Fibroblast of upper back skin (primary cell): ENCODE measurements at places on chromosomes 1 and 21.
A peak's percentile ranks its signal among the peaks of the same experiment; 100 is the strongest.

GRCh38 chr1:108699375-108700332, 7.5 kb downstream of the PRPF38B start:
- no peak for DNase-seq

DNA sequence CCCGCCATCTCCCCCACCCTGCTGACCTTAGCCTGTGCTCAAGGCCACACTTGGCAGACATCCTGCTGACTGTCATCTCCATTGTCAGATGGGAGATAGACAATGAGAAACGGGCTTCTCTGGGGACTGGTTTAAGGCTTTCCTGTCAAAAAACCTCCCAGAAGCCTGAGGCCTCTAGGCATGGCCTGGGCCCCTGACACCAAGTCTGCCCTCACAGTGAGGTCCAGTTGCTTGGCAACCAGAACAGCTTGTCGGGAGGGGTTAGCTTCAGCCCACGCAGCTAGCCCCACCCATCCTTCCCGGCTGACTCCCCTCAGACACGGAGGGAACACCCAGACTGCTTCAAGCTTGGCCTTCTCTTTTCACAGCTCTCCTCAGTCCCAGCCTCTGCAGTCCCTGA, 11.0 kb downstream of the PLEKHA6 start:
- peak; percentile 44 for DNase-seq

DNA sequence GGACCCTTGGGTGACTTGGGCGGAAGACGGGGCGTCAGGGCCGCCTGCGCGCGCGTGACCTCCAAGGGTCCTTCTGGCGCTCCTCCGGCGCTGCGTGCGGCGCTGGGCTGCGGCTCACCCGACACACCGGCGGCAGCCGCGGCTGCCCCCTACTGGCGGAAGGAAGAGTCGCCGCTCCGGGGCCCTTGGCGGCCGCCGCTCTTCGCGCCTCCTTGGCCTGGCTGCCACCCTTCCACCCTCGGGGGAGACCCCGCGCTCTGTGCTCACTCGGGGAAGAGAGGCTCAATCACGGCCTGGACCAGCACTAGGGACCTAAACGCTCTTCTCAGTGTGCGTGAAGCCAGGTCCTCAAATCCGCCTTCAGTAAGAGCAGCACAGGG, 89.7 kb downstream of the DMRTA2 start:
- DNase-seq: peak; percentile 25

GRCh38 chr1:246479061-246479460, 28.0 kb downstream of the SMYD3 start:
- DNase-seq: no peak

- DNase-seq: no peak
These were observed 122.8 kb upstream of the RAB4A start for GRCh38 chr1:229148041-229148671.

GRCh38 chr1:244035358-244035757, 15.7 kb upstream of the ZBTB18 start:
- no peak for DNase-seq

DNA sequence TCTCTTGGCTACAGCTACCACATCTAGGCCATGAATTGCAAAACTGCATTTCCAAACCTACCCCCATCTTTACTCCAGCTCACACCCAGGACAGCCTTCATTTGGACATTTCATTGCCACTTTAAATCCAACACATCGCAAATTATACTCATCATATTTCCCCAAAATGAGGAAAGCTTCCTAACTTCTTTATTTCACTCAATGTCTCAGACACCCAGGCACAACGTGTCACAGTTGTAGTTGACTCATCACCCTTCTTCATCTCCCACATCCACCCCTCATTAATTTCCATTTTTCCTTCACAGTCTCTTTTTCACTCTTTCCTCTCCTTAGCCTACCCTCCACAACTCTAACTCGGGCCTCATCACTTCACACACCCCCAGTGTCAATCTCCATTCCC, 6.7 kb downstream of the OTUD7B start:
- no peak for DNase-seq

DNA sequence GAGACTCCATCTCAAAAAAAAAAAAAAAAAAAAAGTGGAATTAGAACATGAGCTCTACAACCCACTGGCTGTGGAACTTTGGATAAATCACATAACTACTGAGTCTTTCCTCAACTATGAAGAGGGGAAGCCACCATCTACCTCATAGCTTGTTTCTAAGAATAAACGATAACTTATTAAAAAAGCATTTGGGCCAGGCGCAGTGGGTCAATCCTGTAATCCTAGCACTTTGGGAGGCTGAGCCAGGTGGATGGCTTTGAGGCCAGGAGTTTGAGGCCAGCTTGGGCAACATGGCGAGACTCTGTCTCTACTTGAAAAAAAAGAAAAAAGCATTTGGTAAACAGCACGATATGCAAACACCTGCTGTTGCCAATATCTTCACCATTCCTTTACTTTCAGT, 31.8 kb upstream of the MEF2D start:
- no peak for DNase-seq

- no peak for DNase-seq
These were observed 52.3 kb downstream of the GALNT2 start for GRCh38 chr1:230119340-230119739.

DNA sequence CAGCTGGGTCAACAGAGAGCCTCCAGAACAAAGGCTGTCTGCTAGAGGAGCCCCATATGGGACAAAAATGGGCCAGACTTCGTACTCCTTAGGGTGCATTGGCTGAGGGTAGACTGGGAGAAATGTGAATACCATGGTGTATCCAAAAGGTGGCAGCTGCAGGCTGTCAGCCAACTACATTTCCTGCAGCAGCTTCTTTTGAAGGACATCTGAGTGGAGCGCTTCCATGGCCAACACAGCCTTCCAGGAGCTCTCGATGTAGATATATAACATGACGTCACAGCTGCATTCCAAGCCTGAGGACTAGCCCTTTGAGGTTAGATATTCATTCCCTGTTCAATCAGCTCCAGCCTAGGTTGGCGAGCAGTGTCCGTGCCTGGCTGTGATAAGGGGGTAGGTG, 107.7 kb downstream of the MAB21L3 start:
- no peak for DNase-seq

DNA sequence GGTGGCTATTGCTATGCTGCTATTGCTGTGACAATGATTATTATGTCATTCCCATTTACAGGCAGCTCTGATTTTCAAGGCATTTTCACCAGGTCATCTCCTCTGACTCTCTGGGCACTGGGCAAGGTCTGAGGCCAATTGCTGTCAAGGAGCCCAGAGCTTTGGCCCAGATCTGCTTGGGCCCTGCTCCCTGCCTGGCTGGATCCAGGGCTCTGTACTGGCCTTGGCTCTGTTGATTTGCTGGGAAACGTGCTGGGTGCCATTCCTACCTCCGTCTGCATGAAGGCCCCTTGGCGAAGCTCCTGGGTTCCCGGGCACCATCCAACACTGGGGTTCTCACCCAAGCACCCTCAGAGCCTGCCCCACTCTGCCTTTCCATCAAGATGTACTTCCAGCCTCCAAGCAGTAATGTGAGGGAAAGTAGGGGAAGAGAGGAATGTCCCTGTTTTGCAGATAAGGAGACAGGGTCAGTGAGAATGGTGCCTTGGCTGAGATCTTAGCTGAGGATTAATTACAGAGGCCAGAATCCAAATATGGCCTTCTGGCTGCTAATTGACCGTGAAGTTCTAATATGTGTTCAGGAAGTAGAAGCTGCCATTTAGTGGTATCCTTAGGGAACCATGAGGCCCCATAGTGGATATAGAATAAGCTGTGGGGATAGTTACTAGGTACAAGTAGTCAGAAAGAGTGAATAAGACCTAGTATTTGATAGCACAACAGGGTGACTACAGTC, 63.9 kb downstream of the HTR6 start:
- DNase-seq: no peak

GRCh38 chr1:224867715-224868114, 61.8 kb upstream of the DNAH14 start:
- peak; percentile 64 for DNase-seq

- no peak for DNase-seq
These were observed 2.5 kb downstream of the MX2 start for GRCh38 chr21:41364308-41364707.

GRCh38 chr1:209844695-209845407, 17.1 kb downstream of the UTP25 start:
- DNase-seq: no peak

- no peak for DNase-seq
These were observed 8.0 kb upstream of the TP53BP2 start for GRCh38 chr1:223853748-223854147.

DNA sequence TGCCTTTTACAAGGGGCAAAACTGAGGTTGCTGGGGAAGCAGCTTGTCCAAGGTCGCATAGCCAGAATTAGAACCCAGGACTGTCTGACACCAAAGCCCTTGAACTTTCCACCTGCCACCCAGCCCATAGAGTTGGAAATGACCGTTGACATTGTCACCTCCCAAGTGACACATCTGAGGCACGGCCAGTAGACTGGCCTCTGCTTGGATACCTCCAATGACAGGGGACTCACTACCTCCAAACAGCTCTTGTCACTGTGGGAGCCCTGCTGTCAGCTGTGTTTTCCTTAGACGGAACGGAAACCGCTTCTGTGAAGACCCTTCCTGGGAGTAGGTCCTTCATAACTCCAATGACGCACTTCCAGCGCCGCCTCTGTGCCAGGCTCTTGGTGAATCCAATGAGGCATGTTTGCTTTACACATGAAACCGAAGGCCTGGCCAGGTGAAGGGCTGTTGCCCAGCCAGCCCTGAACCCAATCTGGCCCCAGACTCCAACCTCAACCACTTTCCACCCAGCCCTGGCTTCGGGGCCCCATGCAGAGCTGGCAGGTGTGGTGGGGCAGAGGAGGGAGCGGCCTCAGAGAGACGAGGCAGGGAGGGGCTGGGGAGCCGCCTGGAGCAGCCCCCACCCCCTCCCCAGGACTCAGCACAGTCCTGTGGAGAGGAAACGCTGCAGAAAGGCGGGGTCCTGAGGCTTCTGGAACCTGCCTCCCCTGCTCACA, 109.2 kb upstream of the IFFO2 start:
- no peak for DNase-seq

DNA sequence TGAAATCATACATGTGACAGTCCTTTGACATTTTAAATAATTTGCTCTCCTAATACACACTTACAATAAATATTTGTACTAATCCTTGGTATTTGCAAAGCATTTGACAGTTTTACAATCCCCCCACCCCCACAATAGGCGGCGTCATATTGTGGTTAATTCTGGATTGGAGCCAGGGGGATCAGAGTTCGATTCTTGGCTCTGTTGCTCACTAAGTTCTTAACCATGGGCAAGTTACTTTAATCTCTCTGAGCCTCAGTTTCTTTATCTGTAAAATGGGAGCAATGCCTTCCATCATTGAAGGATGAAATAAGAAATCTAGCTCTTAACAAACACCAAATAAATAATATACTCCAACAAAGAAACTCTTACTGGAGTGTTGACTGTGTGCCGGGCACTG, 23.8 kb downstream of the CACNA1S start:
- DNase-seq: no peak

DNA sequence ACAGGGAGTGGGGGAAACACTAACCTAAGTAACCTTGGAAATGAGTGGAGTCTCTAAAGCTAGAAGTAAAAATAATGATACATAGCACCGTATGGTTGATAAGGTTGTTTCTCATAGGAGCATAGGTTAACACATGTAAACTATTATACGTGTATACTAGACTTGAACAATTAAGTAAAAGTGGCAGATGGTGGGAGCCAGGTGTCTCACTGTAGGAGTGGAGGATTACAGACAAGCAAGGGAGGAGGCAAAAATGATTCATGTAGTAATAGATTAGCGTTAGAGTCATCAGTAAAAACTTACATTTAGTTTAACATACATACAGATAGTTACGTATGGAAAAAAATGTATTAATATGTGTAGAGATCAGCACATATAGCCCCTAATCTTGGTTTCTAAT, 138.4 kb upstream of the DSCAM start:
- DNase-seq: no peak

DNA sequence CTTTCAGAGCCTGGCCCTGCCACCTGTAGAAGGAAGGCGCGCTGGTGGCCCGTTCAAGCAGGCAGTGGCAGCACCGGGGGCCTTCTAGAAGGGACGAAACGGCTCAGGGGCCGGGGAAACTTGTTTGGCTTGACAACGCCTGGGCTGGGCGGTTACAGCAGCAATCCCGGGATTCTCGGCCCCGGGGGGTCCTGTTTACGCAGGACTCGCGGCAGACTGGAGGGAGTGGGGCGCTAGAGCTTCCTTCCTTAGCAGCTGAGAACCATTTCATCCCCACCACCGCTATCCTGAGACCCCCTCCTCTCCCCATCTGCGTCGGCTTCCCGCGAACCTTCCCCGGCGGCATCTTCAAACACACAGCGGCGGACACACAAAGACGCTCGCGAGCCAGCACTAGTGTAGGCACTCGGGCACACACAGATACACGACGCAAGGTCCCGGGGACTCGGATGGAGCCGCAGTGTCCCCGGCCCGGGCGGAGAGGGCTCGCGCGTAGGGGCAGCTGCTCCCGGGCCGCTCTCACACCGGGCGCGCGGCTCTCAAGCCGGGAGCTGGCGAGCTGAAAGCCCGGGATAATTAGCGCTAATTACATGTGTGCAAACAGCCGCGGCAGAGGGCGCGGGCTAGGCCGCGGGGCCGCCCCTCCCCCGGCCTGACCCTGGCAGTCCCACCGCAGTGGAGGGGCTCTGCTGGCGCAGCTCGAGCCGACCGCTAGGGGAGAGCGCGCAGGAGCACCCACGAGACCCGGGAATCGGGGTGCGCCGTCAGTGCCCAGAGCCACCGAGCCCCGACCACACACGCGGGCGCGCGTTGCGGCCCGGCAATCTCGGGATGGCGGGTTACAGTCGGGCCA, 271.4 kb downstream of the FOXD2 start:
- peak; percentile 48 for DNase-seq

DNA sequence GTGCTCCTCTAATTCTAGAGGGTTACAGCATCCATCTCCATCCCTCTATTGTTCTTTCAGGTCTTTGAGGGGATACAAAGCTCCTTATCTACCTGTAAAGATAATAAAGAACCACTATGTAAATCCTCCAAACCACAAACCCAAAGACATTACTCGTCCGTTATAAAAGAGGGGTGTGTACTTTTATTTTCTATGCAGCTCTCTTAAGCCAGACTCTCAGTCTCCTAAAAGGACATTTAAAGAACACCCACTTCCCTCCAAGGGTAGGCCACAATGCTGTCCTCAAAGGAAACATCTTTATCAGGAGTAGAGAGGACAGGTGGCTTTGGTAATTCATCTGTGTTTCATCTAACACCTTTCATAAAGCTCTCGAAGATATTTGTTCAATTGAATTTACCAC, 67.9 kb upstream of the DYNLT5 start:
- DNase-seq: no peak

GRCh38 chr1:237791592-237791991, 99.1 kb downstream of the ZP4 start:
- no peak for DNase-seq

DNA sequence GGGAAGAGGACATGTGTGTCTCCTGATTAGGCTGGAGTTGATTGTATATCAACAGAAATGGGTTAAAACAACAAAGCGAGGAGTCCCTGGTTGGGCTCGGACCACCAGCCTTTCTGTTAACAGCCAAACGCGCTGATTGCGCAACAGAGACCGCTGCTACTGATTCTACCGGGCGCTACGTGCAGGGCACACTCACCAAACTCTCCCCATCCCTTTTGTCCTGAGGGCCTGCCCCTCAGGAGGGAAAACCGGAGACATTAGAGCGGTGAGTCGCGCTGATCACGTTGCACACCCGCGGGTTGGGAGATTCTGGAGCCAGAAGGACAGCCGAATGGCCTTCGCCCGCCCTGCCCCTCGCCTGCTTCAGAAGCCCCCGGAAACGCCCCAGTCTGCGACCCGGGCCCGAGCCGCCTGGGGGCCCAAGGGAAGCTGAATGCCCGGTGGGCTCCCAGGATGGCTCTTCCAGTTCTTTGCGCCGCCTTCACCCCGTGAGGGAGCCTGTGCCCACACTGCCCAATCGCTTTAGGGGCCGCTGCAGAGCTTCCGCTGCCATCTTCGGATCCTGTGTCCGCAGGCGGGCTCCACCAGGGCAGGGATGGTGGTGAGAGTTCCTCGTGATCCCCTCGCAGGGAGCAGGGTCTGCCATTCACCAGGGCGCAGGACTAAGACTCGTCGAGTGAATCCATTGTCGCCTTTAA, 165.4 kb upstream of the NBPF11 start:
- DNase-seq: no peak
